SK-MEL-5 (cell line): ENCODE measurements at places on chromosomes 4 and X. TPM values are rescaled to one million over a fixed set of nuclear protein-coding genes. Genes with fewer than 3 reads are reported as not detected.

- DNase-seq, result no peak
Observed at GRCh38 chrX:13046141-13046855, 1.9 kb upstream of the FAM9C start.

DNA sequence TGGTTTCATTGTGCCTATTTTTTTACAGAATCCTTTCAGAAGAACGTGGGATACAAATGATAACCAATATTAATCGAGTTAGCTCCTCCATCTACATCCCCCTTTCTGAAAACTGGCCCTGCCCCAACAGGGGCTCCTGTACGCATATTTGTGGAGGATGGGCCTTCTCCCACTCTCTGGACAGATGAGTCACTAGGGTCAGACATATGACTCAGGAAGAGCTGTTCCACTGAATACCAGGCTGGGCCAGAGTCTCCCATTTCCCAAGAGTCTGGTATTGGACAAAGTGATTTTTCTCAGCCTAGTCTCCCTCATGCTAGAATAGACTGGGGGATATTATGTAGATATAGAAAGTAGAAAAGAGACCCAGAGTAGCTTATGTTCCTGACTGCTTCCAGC is 142.4 kb downstream of the TSPAN5 start:
- no peak for DNase-seq

DNA sequence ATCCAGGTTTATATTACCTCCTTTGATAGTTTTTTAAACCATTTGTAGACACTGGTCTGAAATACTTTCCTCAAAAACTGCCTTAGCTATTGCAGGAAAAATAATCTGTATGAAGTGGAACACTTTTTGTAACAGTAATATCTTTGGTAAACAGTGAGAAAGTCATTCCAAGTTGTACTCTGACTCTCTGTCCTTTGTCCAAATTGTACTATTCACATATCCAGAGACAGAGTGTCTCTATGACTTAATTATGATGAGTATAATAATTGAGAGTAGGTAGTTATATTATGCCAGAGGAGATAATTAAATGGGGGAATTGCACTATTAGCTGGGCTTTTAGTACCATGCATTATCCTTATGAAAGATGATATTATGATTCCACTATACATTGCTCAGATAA is 112.6 kb upstream of the LCORL start:
- DNase-seq, result no peak

Gene PDCL2
- total RNA-seq, result not detected in 2 replicates

Gene CENPVL2
- 0.32 TPM in 1 of 2 replicates, not detected in the other for total RNA-seq

DNA sequence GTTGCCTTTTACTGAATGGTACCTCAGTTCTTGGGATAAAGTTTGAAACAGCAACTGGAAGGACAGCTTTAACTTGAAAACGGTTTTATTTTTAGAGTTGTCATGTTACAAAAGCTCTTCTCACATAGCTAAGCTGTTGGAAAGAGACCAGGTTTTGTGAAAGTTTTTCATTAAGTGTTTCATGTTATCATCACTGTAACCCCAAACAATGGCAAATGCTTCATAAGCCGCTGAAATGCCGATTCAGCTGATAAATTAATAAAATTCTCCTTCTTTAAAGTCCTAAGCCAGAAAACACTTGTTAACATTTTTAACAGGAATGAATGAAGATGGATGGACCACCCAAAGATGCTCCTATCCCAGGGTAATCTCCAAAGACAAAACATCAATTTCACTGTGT is 76.1 kb upstream of the IRF2 start:
- no peak for DNase-seq

DNA sequence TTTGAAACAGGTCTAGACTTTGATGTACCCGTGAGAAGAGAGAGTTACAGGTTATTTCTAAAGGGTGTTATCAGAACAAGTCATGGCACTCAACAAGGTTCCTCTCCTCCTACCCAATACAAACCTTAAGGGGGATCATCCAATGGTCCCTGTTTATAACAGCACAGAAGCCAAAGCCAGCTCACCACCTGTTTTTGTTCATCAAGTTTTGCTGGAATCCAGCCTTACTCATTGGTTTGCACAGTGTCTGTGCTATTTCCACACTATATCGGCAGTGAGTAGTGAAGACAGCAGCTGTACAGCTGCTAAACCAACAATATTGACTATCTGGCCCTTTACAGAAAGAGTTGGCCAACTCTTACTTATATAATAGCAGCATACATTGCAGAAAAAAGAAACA is 262.1 kb upstream of the STS start:
- no peak for DNase-seq

Gene CYP2U1
- 8.6 and 9.5 TPM in 2 replicates for total RNA-seq

Gene LIMCH1
- 15.8 and 17.2 TPM in 2 replicates for total RNA-seq

DNA sequence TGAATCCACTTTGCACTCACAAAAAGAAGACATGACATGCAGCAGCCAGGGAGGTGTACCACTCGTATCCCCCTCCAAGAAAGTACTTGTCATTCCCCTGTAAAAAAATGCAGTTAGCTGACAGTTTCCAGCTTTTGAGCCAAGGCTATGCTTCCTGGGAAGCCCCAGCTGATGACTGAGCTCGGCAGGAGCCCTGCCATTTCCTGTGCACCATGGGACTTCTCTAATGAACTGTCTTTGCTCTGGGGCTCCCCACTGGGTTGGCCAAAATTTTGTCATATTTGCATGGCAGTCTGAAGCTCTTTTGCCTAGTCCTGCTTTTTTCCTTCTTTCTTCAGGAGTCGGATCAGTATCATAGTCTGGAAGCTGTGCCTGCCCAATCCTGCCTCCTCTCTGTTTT is 104.5 kb upstream of the MAOA start:
- DNase-seq, result no peak

GRCh38 chrX:132612821-132613564 is 124.2 kb upstream of the MBNL3 start:
- DNase-seq, result peak; percentile 65

GRCh38 chrX:138763761-138764160 is 52.2 kb upstream of the FGF13 start:
- DNase-seq, result no peak

GRCh38 chr4:158850800-158851644 is 82.2 kb downstream of the FNIP2 start:
- DNase-seq, result peak; percentile 32

DNA sequence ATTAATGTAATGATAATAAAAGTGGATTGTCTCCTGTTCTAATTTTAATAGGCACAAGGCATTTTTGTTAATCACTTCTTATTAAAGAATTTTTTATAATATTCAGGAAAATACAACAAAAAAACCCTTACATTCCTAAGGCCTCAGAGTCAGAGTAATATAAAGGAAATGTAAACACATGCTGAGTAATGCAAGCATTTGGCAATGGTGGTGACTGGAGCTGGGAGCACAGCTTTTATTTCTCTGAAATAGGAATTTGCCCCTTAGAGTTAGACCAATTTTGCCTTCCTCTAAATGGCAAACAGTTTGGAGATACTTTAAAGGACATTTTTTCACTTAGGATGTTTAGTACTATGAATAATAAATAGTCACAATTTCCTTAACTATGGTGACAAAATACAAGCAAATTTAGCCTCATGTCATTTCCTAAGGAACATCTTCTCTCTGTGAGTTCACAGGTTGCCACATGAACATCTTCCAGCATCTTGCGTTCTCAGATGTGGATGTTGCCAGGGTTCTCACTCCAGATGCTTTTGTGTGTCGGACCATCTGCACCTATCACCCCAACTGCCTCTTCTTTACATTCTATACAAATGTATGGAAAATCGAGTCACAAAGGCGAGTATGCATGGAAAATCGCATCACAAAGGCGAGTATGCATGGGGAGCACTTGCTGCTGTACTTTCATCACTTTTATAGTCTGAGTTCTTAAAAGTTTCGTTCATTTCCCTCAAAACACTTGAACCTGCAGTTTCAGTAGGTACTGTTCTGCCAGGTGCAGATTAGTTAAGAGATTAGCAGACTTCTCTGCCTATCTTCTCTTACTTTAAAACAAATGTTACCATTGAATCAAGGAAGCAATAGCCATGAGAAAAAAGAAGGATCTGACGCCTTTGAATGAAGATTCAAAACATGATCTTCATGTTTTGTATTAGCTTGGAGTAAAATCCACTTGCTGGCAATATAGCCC is 15.9 kb upstream of the F11 start:
- DNase-seq, result no peak

Gene CCSER1
- total RNA-seq, result 23.1 and 23.8 TPM in 2 replicates

- no peak for DNase-seq
Observed at GRCh38 chrX:3191796-3192195, 150.5 kb downstream of the ARSF start.

- DNase-seq, result no peak
Observed at GRCh38 chr4:185071236-185071811, 53.0 kb downstream of the HELT start.

- DNase-seq, result no peak
Observed at GRCh38 chr4:89519771-89520320, 212.2 kb upstream of the GPRIN3 start.

- DNase-seq, result no peak
Observed at GRCh38 chr4:81747242-81747930, 275.7 kb upstream of the RASGEF1B start.

Gene GYPB
- total RNA-seq, result not detected in 2 replicates

GRCh38 chrX:16511796-16512776 is 137.9 kb upstream of the S100G start:
- no peak for DNase-seq

- DNase-seq, result no peak
Observed at GRCh38 chrX:150487369-150488094, 80.9 kb upstream of the MTM1 start.

Gene ZCCHC18
- 0.21 and 0.32 TPM in 2 replicates for total RNA-seq

Gene TRPC5OS
- not detected in 2 replicates for total RNA-seq

DNA sequence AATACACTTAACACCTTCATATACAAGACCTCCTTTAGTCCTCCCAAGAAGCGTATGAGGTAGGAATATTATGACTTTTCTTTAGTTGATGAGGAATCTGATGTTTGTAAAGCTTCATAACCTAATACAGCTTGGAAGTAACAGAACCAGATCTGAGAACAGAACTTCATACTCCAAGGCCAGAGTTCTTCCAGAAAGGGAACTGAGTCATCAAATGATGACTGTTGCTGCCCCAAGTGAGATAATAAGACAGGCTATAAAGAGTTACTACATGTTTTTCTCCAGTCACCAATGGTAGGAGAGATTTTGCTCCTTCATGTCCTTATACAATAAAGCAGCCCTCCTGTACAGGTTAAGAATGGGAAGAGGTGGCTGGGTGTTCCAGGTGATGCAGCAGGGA is 74.3 kb upstream of the ANXA3 start:
- no peak for DNase-seq

GRCh38 chr4:169030562-169030982 is 20.5 kb upstream of the CBR4 start:
- no peak for DNase-seq

GRCh38 chrX:150983521-150984168 is 510 bp downstream of the HMGB3 start:
- DNase-seq, result no peak

- DNase-seq, result no peak
Observed at GRCh38 chrX:80816051-80816450, 6.4 kb upstream of the BRWD3 start.

- no peak for DNase-seq
Observed at GRCh38 chr4:77010841-77011354, 61.3 kb downstream of the SEPTIN11 start.

DNA sequence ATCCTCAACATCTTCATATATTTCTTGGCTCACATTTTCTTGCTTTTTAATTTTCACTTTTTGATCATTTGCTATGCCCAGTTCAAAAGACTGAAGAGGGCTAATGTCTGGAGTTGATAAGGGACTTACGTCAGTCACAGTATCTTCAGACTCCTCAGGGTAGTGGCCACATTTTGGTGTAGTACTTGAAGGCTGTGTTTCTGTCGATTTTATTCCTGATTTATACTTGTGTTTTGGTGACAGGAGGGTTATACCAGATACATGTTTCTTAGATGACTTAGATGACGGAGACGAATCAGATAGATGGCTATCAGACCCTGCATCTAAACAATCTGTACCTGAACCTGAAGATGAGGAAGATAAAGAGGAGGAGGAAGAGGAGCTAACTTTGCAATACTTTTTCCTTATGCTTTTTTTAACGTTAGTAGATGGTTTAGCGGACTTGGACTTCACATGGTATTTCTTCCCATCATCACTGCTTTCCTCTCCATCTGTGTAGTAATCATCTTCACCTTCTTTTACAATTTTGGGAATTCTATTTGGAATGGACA is 13.4 kb downstream of the CFAP97 start:
- no peak for DNase-seq

GRCh38 chr4:25956260-25956659 is 42.2 kb downstream of the SMIM20 start:
- no peak for DNase-seq

- no peak for DNase-seq
Observed at GRCh38 chr4:110357521-110357920, 118.4 kb upstream of the ENPEP start.

DNA sequence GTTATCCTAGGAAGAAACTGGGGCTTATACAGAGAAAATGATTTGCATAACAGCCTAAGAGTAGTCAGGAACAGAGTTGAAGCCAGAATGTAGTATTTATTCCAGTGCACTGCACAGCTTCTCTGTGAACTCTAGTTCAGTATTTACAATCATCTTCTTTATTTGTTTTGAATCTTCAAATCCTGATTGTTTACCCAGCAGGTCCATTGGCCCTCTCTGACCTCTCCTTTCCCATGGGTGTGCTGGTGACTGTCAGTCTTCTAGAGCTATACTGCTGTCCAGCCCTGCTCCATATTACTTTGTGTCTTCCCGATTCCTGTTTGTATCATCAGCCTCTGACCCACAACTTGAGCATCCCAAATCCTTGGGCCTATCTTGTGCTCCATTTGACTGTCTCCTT is 301.9 kb upstream of the HS3ST1 start:
- DNase-seq, result no peak

DNA sequence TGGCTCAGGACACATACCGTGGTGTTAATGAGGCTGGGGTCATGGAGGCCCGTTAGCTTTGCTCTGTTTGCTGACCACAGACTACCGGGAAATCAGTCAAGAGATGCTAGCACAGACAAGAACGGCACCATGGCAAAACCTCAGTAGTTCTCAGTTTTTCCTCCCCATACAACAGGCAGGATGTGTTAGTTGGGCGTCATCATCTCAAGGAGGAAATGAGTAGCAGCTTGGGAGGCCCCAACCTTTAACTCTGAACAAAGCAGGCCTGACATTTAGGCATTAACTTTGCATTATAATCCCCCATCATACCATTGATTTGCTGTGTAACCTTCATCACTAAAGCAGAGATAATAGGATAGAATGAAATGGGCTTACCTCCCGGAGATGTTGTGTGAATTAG is 714.2 kb downstream of the RPA4 start:
- DNase-seq, result no peak

DNA sequence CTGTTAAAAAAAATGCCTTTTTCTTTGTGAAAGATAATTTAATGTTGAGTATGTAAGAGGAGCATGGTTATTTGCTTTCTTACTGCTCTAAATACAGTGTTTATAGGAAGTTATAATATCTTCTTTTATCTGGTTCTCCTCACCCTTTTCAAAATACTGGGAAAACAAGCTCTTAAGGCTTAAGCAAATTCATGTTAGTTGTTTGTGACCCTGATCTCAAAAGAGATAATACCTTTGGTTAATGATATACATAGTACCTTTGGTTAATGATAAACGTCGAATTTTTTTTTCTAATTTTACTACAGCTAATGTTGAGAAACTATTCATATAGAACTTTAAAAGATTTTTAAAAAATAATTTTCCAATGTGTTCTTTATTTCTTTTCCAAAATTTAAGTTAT is 180.1 kb downstream of the RAPGEF2 start:
- no peak for DNase-seq

Gene GATA1
- not detected in 2 replicates for total RNA-seq

Gene ATP5ME
- total RNA-seq, result 236 and 245 TPM in 2 replicates
